ENCODE measurements at places on chromosomes 4 and X. TPM values are rescaled to one million over a fixed set of nuclear protein-coding genes. Genes with fewer than 3 reads are reported as not detected.

The PRR32 gene
- not detected for polyA plus RNA-seq

The MAGEB17 gene
- polyA plus RNA-seq: not detected

The SYNPO2 gene
- polyA plus RNA-seq: 0.28 TPM

The ACSL4 gene
- polyA plus RNA-seq: 14.0 TPM

All from CD4-positive, CD25-positive, alpha-beta regulatory T cell (primary cell).